ENCODE measurements at places on chromosomes 13 and 19.

DNA sequence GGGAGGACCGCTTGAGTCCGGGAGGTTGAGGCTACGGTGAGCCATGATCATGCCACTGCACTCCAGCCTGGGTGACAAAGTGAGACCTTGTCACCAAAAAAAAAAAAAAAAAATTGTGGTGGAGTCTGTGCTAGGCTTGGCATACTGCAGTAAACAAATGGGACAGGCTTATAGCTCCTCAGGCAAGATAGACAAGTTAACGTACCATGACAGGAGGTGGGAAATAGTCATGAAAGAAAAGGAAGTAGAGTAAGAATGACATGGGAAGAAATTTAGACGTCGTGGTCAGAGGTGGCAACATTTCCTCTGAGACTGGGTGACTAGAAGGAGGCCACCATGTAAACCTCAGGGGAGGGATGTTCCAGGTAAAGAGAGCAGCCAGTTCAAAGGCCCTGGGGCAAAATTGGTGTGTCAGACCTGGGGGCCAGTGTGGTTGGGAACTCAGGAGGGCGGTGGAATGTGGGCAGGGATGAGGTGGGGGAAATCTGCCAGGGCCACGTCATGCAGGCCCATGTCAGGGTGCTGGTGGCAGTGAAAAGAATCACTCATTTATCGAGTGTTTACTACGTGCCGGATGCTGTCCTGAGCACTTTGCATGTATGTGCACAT is 5.6 kb downstream of the SNRPA start:
- peak; percentile 25 for DNase-seq

GRCh38 chr19:6527893-6528543 is 2.8 kb upstream of the TNFSF9 start:
- no peak for DNase-seq

DNA sequence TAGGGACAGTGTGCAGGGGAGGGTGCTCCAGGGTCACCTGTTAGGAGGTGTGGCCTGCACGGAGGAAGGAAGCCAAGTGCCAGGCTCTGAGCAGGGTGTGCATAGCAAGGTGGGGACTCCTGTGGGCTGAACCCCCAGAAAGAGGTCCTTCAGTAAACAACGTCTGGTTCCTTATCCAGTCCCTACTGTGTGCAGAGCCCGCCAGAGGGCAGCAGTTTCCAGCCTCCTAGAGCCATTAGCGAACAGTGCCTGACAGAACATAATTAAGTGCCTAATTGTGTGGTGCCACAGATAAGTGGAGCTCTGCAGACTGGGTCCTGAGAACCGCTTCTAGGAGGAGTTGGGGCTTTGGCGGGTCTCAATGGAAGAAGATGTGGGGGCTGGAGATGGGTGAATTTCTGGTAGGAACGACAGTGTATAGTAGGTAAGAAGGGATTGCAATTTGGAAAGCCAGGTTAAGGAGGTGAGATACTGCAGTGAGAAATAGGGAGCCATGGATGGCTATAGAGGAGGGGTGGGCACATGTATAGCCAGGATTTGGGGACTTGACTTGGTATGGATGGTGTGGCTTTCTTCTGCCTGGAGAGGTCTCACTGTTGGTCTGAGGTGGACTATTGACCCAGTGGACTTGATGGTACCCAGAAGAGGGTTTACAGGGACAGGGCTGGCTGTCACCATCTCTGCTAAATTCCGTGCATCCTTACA is 323.1 kb downstream of the ZNF536 start:
- DNase-seq = no peak

DNA sequence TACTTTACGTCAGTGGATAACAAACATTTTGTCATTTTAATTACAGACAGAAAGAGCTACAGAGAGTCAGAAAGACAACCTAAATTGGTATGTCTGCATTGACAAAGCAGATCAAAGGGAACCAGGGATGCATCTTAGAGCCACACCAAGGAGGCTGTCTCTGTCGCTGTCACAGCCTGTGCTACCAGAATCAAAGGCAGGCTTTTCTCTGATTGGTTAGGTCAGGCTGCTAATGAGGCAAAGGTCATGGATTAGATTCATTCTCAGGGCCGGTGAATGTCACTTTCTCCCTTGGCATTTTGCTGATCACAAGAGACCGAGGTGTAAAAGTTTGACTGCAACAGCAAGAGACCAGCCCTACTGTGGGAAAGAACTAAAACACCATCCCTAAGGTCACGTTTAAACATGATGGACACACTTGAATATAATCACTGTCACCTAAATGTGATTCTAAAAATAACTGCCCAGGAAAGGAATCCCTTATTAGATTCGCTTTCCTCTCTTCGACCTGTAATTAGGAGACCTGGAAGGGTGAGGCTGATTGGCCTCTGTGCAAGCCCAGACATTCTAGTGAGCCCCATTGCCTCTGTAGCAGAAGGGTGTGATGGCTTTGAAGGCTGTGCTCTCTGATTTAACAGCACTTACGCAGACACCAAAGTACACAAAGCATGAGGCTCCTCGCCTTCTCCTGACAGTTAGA is 314.4 kb upstream of the NBEA start:
- no peak for DNase-seq

- no peak for DNase-seq
These were observed 202.2 kb downstream of the SUCLA2 start for GRCh38 chr13:47798906-47799305.

GRCh38 chr13:111060237-111060919 is 54.7 kb upstream of the ARHGEF7 start:
- no peak for DNase-seq

Data from activated T-cell treated with anti-CD3 and anti-CD28 coated beads for 24 hours (primary cell).